ENCODE measurements at places on chromosomes 5 and 9.

DNA sequence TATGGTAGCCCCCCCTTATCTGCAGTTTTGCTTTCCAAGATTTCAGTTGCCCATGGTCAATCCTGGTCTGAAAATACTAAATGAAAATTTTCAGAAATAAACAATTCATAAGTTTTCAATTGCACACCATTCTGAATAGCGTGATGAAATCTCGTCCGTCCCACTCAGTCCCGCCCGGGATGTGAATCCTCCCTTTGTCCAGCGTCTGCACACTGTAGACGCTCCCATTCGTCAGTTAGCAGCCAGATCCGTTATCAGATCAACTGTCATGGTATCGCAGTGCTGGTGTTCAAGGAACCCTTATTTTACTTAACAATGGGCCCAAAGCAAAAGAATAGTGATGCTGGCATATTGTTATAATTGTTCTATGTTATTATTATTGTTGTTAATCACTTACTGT is 98.6 kb downstream of the TMEM215 start:
- DNase-seq, result no peak

DNA sequence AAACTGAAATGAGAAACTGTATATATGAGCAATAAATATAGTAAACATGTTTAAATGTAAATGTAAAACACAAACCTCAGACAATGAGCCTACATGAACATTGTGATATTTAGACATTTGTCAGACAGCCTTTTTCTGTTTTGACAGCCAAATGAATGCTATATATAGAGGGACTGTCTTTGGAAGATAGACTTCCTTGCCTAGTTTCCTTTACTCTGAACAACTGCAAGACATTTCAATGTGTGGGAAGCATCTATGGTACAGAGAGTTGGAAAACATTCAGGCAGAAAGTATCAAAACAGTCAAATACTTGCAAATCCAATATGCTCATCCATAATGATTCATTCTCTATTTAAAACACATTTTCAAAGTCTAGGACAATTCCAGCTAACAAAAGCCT is 31.7 kb upstream of the TUSC1 start:
- DNase-seq, result no peak

GRCh38 chr5:93313672-93314071 is 267.3 kb downstream of the NR2F1-AS1 start:
- DNase-seq, result no peak

GRCh38 chr9:89986190-89986589 is 381.4 kb downstream of the GADD45G start:
- DNase-seq, result no peak

DNA sequence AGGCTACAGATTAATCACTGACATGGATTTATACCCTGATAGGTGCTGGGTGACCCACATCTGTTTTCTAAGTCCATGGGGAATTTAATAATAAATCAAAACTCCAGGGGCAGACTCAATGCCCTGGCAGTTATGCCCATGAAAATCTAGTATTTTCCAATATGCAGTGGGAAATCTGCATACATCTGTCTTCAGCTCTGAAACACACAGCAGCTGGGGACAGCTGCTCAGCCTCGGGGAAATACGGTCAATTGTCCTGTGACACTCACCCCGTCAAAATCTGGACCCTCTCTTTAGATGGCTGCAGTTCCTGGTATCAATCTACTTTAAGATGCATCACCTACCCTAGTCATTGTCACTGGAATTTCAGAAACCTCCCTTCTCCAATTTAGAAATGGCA is 12.7 kb upstream of the C1QTNF3 start:
- no peak for DNase-seq

DNA sequence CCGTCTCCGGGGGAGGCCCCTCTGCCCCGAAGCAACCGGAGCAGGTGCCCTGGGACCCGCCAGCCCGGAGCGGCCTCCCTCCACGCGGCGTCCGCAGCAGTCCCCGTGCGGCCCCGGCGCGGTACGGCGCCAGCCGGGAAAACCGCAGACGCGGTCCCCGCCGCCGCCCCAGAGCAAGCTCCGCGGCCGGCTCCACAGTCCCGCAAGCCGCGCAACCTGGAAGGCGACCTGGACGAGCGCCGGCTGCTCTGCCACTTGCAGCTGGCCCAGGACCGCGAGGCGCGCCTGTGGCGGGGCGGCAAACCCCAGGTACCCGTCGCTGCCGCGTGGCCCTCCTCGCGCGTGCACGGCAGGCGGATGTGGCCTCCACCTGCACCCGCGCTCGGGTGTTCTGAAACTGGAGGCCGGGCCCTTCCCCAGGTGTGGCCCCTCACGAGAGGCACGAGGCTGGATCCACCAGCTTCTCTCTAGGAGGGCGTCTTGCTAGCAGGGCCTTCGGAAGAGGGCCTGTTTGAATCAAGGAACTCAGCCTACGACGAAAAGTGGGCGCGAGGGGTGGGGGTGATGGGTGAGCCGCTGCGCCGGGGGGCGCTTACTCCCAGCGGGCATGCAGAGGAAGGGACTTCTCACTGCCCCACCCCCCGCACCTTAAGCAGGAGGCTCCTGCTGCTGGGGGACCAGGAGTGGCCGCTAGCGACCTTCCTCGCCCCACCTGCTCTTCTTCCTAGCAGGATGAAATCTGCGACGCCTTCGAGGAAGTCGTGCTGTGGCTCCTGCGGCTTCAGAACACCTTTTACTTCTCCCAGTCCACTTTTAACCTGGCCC is 602 bp downstream of the CCNI2 start:
- no peak for DNase-seq

- DNase-seq, result no peak
Observed at GRCh38 chr5:158450751-158451171, 591.8 kb upstream of the CLINT1 start.
